ENCODE measurements at places on chromosomes 7 and 10.
A peak's percentile ranks its signal among the peaks of the same experiment; 100 is the strongest.

- no peak for DNase-seq
These were observed 29.6 kb upstream of the FAM20C start for GRCh38 chr7:162632-163297.

DNA sequence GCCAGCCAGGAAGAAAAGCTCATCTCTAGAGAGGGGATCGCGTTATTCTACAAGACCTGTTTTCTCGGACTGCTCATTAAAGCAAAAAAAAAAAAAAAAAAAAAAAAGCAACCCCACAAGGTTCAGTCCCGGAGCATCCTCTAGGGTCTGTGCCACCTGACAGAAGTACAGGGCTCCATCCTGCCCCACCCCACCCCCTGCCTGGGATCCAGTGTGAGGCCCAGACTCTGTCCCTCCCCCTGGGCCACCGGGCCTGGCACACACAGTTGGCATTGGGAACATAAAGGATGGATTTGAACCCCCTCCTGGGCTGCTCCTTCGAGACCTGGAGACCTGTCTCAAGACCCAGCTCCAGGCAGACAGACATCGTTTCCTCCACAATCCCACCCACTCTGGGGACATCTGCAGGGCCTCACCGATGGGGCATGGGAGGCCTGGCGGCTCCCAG lies 688 bp downstream of the ORAI2 start:
- peak; percentile 66 for DNase-seq

DNA sequence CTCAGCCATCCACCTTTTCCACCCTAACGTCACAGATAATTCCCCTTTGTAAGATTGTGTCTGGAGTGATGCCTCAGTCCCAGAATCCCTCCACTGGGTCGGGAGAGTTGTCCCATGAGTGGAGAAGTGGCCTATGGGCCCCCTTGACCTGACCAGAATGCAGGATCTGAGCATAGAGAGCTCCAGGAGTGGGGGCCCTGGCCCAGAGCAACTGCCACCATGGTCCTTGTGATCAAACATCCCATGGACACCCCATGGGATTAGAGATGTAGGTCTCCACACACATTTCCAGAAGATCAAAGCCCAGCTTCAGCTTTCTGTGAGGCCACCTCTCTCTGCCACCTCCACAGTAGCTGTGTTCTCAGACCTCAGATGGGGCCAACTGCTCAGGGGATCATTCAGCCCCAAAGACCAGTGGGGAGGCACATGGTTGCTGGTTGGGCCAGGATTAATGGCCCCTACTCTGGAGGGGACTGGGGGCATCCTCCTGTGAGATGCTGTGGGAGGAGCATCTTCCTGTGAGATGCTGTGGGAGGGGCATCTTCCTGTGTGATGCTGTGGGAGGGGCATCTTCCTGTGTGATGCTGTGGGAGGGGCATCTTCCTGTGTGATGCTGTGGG lies 28.5 kb upstream of the DPYSL4 start:
- DNase-seq: peak; percentile 33

DNA sequence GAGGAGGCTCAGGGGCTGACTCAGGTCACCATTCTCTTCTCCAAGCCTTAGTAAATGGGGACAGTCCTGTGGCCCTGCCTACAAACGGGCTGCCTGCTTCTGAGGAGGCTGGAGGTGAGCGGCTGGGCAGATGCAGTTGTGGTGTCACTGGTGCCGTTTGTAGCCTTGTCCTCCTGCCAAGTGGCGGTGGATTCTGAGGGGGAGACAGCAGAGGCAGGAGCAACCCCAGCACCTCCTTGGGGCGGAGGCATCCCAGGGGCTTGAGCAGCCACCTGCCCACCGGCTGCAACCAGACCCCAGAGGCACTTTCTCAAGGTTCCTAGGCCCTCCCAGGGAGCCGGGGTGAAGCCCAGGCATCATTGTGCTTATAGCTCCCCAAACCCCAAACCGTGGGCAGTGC lies 112.5 kb downstream of the ZMIZ1 start:
- peak; percentile 53 for DNase-seq

DNA sequence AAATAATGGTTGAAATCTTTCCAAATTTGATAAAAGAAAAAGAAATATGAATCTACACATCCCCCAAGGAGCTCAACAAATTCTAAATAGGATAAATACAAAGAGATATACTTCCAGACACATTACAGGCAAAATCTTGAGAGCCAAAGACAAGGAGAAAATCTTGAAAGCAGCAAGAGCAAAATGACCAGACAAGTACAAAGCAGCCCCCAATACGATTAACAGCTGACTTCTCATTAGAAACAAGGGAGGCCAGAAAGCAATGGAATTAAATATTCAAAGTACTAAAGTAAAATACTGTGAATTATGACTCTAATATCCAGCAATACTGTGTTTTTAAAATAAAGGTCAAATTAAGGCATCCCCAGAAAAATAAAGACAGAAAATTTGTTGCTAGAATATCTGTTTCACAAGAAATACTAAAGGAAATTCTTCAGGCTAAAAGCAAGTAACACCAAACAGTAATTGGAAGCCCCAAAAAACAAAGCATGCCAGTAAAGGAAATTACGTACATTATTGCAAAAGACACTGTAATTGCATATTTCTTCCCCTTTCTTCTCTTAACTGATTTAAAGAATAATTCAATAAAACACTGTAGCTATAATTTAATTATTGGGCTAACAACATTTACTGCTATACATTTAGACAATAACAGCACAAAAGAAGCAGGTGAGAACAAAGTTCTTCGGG lies 36.4 kb downstream of the ZNF438 start:
- no peak for DNase-seq

DNA sequence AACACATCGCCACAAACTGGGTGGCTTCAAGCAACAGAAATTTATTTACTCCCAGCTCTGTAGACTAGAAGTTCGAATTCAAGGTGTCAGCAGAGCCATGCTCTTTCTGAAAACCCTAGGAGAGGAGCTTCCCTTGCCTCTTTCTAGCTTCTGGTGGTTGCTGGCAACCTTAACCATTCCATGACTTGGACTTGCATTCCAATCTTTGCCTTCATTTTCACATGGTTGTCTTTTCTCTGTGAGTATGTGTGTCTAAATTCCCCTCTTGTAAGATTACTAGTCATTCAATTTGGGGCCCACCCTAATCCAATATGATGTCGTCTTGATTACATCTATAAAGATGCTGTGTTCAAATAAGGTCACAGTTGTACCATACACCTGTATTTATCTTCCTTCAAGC lies 65.9 kb upstream of the PRKG1 start:
- DNase-seq: no peak

DNA sequence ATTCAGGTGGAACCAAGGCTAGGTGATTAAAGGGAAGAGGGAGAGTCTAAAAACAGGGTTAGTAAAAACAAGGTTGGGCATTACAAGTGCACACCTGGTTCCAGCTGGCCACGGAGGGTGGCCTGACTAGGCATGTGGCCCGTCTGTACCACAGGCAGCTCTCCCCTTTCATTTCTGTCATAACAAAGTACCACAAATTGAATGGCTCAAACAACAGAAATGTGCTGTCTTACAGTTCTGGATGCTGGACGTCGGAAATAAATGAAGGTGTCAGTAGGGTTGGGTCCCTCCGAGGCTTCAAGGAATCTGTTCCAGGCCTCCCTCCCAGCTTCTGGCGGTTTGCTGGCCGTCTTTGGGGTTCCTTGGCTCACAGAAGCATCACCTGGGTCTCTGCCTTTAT lies 13.4 kb upstream of the WDR86 start:
- no peak for DNase-seq

GRCh38 chr7:8436965-8437364 lies 3.6 kb downstream of the NXPH1 start:
- DNase-seq: no peak

DNA sequence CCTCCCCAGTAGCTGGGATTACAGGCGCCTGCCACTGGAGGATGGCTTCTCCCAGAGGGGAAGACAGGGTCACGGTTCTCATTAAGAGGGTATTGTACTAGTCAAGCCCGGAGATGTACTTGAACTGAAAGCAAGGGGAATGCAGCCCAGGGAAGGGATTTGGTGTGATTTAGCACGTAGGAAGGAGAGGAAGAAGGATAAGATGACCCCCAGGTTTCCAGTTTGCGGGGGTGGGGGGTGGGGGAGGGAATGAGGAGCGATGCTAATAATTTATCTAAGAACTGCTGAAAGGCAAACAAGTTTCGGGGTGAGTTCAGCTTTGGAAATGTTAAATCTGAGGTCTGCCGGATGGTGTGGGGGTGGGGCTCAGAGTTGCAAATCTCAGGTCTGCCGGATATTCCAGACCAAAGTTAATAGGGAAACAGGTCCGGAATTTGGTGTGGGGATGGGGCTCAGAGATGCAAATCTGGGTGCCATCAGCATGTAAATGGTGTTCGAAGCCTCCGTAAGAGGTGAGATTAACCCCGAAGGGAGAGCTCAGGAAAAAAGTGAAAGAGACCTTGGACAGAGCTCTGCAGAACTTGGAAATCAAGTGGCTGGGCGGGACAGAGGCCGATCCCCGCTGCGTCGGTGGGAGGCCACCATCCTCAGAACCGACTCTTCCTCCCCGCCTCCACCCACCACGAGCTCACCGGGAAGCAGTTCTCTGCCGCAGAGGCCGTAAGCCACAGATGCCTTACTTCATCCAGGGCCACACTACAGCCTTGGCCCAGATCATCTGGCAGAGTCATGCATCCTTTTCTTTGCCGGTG lies 1.6 kb upstream of the SEPHS1 start:
- peak; percentile 8 for DNase-seq

DNA sequence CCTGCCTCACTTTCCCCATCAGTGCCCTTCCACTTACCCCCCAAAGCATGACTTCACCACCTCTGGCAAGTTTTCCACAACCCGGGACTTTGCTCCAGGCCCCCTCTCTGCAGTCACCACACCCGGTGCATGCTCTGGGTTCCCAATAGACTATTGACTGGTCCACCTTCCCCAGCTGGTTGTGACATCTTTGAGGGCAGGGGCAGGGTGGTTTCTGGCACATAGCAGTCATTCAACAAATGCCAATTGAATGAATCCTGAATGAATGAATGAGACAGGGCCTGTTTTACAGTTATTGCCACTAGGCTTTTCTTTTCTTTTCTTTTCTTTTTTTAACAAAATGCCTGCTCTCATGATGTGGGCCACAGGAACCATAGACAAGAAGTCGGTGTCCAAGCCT lies 28.8 kb upstream of the DOCK1 start:
- DNase-seq: no peak

DNA sequence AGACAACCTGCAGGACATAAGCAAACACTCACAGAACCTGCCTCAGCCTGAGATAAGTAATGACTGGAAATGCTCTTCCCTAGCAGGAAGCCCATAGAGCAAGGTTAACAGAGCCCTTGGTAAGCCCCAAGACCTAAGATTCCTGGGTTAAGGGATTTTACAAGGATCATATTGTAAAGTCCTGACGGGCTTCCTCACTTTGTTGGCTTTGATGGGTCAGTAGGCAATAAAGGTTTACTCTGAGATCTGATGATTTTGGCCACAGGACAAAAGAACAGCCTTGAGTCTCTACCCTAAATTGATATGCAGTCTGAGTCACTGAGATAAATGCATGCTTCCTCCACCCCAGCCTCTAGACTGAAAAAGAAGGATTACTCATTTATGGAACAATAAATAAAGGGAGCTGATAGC lies 270.8 kb downstream of the HTR7 start:
- no peak for DNase-seq

GRCh38 chr7:1176891-1177373 lies 16.9 kb upstream of the ZFAND2A start:
- peak; percentile 80 for DNase-seq

DNA sequence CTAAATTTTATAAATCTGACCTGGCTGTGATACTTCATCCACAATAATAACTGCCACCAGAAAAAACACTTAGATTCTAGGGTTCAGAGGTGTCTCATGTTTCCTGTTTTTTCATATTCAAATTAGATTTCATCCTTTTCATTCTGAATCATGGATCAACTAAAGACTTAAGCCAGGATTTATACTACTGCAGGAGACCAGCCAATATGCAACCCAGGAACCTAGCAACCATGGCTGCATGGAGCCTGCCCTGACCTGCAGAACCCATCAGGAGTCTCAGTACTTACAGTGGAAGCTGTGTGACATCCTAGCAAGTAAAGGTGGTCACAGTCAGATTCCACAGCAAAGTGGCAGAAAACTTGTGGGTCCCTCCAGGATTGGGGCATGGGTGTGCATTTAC lies 40.5 kb upstream of the RNF148 start:
- peak; percentile 81 for DNase-seq

GRCh38 chr7:20839987-20840386 lies 53.3 kb upstream of the SP8 start:
- DNase-seq: no peak

DNA sequence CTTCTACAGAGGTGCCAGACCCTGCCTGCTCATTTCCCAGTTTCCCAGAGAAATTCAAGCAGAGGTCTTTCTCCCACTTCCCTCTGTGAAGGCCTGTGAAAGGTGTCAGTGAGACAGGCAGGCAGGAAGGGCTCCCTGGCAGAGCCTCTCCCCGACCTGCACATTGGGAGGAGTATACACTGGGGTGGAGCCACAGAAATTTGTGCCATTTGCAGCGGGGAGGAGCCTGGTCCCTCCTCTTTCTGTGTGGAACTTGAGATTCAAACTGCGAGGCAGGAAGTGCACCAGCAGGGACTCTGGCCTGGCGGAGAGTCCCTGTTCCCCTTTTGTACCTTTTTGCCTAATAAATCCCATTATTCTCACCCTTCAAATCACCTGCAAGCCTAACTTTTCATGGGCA lies 54.6 kb upstream of the OPN4 start:
- DNase-seq: peak; percentile 77

GRCh38 chr7:130149281-130150139 lies 55.7 kb downstream of the TMEM209 start:
- peak; percentile 97 for DNase-seq

DNA sequence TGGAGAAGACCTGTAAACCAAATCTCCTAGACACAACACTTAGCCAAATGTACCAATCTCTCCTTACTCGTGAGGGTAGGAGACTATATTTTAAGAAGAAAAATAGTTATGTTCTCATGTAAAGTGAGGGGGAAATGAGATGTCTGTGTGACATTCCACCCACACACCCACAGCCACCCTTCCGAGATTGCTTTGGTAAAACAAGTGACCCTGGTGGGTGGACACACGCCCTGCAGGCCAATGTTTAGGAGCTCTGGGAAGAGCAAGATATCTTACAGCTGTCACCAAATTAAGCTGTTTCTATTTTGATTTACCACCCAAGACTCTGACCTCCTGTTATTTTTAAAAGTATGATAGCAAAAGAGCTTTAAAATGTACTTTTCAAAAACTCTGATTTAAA lies 147.2 kb upstream of the PFKP start:
- no peak for DNase-seq

- DNase-seq: no peak
These were observed 997 bp upstream of the ZNF138 start for GRCh38 chr7:64793106-64793755.

DNA sequence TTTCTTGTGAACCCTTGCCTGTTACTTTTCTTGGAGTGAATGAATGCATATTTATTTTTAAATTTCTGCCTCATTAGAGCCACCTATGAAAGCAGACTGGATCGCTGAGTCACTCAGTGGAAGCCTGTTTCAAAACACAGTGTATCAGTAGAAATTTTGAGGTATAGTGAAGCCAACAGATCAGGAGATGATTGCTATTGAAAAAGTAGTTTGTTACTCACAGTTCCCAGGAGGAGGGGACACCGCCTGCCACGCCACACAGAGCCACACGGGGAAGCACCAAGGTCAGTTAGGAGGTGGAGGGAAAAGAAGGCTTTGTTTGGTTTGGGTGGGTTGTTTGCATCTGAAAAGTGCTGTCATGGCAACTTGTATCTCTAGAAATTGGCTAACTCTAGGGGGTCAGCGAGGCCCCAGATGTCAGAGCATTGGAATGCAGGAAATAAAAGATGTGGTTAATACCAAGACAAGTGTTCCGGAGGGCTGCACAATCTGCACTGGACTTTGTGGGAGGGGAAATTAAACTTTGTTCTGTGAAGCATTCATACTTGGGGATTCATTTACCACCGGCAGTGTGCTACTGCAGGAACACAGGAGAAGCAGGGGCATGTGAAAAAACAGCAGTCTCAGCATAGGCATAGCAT lies 106.4 kb upstream of the SDK1 start:
- peak; percentile 49 for DNase-seq
